ENCODE measurements at places on chromosomes 12 and 14. TPM values are rescaled to one million over a fixed set of nuclear protein-coding genes. Genes with fewer than 3 reads are reported as not detected.

OR6C74 gene
- total RNA-seq: not detected

ETFBKMT gene
- total RNA-seq: 1.2 TPM

DNA sequence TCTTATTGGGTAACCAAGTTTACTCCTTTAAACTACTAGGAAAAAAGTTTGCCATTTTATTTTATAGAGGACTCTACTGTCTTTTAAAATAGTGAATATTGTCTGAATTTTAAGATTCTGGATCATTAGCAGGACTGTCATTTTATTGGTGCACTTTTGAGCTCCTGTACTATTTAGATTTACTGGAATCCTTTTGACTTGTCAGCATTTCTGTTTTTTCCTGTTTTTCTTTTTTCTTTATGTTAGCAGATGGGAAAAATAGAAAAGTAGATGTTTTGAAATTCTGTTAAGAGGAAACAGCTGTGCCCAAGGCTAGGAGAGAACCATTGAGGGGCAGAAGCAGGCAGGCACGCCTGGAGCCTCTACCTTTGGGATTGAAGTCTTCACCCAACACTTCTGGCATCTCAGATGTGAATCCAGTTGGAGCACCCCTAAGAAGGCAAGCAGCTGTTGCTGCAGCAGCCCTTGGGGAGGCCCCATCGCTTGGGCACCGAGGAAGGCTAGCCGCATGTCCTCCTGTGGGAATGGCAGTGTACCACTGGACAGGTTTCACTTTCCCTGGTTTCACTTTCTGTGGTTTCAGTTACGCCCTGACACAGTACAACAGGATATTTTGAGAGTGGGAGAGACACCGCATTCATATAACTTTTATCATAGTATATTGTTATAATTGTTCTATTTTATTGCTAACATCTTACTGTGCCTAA lies 11.5 kb downstream of the RIMKLB start:
- peaks cover 3% of the 10 kb centered on the region for H3K27me3 ChIP-seq
- no peak overlapping the region for H3K4me3 ChIP-seq
- H3K27ac ChIP-seq: no peak overlapping the region
- DNase-seq: no peak
- no peaks in the 10 kb centered on the region for H3K4me1 ChIP-seq

GRCh38 chr12:42326541-42327226 lies 717 bp downstream of the PPHLN1 start:
- H3K4me1 ChIP-seq: peaks cover 52% of the 10 kb centered on the region
- peak overlapping the region; percentile 95 for H3K27ac ChIP-seq
- H3K27me3 ChIP-seq: no peaks in the 10 kb centered on the region

AQP2 gene
- total RNA-seq: not detected

ZC2HC1C gene
- total RNA-seq: 2.8 TPM

DNA sequence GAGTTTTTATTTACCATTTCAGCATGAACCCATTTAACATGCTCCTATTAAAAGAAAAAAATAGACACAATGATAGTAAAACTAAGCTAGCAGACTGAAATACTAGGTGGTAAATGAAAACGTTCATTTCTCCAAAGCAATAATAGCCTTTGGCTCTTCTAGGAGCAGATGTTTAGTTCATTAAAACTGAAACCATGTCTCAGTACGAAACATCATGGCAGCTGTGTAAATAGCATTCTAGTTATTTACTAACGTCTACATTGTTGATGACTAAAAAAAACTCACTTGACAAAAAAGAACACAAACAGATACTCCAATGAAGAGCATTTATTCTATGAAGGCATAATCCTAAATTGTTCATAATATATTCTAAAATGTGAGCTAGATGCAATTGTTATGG lies 17.9 kb downstream of the RECQL start:
- H3K27me3 ChIP-seq: no peaks in the 10 kb centered on the region
- H3K4me3 ChIP-seq: no peak overlapping the region
- H3K27ac ChIP-seq: no peak overlapping the region

OR6C3 gene
- not detected for total RNA-seq

DNA sequence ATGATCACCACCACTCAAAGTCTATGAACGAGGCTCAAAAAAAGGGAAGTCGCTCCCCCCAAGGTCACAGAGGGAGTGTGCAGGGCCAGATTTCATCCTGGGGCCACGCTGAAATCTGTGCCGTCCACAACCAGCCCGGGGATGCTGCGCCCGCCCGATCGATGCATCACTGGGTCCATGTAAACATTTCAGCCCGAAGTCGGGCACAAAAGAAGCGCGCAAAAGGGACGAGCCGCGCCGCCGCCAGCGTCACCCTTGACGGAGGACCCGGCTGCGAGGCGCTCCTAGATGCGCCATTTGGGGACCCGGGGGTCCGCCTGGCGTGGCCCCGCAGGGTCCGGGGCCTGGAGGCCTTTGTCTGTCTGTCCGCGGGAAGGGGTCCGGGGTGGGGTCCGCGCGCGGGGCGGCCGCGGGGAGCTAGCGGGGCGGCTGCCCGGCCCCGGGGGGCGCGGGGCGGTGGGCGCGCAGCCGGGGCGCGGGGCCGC lies 503 bp downstream of the FBXO21 start:
- peaks cover 14% of the 10 kb centered on the region for H3K27me3 ChIP-seq
- peak; percentile 61 for DNase-seq
- H3K4me1 ChIP-seq: peaks cover 22% of the 10 kb centered on the region
- H3K4me3 ChIP-seq: peak overlapping the region; percentile 84
- H3K27ac ChIP-seq: peak overlapping the region; percentile 74

NR1H4 gene
- total RNA-seq: not detected
